ENCODE measurements at places on chromosomes 5 and 9.

- no peak for DNase-seq
These were observed 116.9 kb upstream of the S1PR3 start for GRCh38 chr9:88874391-88874790.

- no peak for DNase-seq
These were observed 28.0 kb downstream of the FBXW5 start for GRCh38 chr9:136916330-136917184.

DNA sequence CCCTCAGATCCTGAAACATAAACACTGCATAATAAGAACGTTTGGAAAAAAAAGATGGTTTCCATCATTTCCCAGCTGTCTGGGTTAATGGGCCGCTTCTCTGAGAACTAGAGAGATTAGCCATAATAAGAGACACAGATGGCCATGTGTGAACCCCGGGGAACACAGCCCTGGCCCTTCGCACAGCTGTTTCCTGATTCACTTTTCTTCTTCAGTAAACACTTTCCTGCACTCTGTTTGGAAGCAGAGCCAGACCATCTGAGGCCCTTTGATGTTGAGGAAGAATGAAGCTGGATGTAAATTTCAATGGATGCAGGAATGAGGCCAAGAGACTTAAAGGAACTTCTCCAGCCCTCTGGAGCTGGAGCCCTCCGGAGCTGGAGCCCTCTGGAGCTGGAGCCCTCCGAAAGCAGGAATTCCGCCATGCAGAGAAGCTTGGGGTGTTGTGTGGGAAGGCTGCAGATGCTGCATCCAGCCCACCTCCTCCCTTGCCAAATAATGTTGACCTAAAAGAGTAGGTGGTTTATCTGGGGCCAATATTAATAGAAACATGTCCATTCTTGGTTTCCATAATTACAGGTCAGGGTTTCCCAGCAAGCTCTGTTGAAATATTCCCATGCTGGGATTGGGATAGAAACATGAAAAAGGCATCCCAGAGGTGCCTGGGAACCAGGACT is 218.9 kb downstream of the NXNL2 start:
- DNase-seq = no peak

DNA sequence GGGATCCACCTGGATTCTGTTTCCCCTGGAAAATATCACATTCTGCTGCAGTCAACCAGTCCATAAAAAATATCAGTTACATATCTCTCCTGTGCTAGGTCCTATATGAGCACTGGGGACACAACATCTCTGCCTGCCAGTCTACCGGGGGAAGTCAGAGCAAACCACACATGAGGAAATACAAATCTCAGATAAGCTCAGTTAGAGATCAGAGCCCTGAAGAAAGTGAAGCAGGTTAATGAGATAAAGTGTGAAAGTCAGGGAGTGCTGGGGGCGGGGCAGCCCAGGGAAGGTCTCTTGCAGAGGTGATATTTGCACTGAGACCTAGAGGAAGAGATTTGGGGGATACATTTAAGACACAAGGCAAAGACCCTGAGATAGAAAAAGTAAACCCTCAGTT is 67.8 kb upstream of the SLC1A1 start:
- DNase-seq = no peak

DNA sequence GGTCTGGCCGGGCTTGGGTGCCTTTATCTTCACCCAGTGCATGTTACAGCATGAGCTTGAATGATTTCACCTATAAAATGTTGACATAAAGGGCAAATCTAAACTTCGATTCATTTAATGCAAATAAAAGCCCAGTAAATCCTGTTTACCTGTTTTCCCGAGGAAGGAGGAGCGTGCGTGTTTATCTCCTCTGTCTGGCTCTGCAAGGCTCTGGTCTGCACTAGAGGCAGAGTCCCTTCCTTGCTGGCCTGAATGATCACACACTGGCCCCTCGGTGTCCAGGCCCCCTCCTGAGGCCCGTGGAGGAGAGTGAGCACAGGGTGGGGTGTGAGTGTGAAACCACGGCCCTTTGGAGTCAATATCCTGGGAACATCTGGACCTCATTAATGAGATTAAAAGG is 125.1 kb upstream of the LHFPL2 start:
- DNase-seq = no peak

DNA sequence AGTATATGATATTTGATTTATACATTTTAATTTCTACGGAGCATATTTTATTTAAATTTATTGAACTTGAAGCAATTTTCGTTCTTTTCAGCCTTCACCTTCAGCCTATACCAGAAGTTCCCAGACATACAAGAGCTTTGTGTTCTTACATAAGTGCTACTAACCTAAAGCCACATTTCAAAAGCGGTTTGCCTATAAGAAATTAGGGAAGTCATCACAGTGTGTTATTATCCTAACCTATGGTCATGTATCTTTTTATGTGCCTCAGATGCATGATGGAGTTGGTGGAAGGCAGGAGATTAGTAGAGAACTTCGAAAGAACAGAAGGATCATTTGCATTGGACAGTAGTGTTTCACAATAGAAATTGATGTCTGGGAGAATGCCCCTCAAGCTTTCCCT is 3.1 kb downstream of the KIF2A start:
- DNase-seq = no peak
